GM12891 (cell line): ENCODE measurements at places on chromosomes 7 and 10.
A peak's percentile ranks its signal among the peaks of the same experiment; 100 is the strongest.

GRCh38 chr10:5976512-5977470, 552 bp downstream of the IL15RA start:
- DNase-seq, result no peak

- DNase-seq, result no peak
Observed at GRCh38 chr10:29102636-29103035, 186.2 kb upstream of the LYZL1 start.

- DNase-seq, result no peak
Observed at GRCh38 chr7:151123158-151123821, 37.0 kb downstream of the AGAP3 start.

DNA sequence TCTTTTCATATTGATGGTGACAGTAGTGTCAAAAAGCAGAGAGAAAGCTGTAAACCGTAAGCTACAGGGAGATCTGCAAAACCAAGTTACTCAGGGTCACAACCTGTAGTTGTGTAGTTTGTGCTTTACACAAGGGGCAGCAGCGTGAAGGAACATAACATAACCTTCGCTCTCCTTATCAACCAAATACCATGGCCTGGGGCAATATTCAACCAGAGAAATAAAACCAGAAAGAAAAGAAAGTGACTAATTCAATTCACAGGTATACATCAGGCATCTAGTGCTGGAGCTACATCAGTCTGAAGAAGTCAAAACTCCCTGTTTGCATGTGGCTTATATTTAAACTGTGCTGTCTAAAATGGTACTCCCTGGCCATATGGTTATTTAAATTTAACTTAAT, 224.3 kb downstream of the TWIST1 start:
- no peak for DNase-seq

GRCh38 chr7:150481186-150481920, 30.9 kb downstream of the GIMAP8 start:
- DNase-seq, result no peak

DNA sequence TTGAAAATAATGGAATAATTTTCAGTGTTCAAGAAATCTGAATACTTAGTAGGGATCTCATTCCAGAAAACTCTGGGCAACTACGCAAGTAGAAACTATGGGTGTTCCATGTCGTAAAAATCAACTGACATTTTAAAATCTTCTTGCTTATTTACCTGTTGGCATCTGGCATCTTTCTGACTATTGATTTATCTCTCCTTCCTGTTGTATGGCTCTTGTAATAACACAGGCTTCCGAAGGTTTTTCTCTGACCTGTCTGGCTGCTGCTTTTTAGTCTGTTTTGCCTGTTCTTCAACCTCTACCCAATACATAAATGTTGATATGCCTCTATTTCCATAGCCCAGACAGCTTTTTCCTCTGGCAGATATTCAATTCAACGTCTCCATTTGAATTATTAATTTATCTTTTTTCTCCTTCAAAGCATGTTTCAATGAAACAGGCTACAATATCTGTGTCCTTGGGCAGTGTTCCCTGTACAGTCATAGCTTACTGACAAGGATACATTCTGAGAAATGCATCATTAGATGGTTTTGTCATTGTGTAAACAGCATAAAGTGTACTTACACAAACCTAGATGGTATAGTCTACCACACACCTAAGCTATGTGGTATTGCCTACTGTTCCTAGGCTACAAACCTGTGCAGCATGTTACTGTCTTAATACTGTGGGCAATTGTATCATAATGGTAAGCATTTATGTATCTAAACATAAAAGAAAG, 105.9 kb upstream of the ETV1 start:
- DNase-seq, result no peak

- DNase-seq, result no peak
Observed at GRCh38 chr10:7136016-7136415, 274.8 kb downstream of the SFMBT2 start.

GRCh38 chr10:104707602-104708459, 66.7 kb downstream of the SORCS3 start:
- DNase-seq, result no peak

- no peak for DNase-seq
Observed at GRCh38 chr7:91811236-91811635, 69.3 kb downstream of the MTERF1 start.

- DNase-seq, result no peak
Observed at GRCh38 chr10:32035038-32035437, 21.2 kb downstream of the KIF5B start.

DNA sequence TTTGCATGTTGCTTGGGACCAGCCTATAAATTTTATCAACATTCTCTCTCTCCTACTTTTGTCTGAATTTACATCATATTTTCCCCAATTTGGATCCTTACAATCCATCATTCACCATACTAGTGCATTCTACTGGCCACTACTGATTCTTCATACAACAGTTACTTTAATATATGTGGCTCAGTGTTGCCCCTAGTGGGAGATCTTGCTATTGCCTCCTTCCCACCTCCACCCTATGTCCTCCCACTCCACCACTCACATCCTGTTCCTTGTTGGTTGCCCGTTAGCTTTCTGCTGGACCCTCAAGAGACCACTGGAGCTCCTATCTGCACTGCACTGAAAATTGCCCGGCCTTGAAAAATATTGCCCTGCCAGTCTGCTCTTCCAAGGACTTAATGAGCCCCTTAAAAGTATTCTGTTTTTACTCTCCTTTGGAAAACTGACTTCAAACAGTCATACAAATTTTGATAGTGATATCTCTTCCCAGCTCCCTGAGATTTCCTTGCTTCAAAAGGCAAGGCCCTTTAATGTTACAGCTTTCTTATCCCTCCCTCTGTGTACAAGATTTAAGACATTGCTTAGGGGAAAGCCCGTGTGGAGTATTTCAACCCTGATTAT, 243.2 kb upstream of the TMEM229A start:
- no peak for DNase-seq

- no peak for DNase-seq
Observed at GRCh38 chr7:119630406-119630969, 642.5 kb upstream of the KCND2 start.

GRCh38 chr10:120610791-120611190, 153.8 kb downstream of the PLPP4 start:
- no peak for DNase-seq

GRCh38 chr10:28087661-28088351, 88.9 kb upstream of the ODAD2 start:
- no peak for DNase-seq

DNA sequence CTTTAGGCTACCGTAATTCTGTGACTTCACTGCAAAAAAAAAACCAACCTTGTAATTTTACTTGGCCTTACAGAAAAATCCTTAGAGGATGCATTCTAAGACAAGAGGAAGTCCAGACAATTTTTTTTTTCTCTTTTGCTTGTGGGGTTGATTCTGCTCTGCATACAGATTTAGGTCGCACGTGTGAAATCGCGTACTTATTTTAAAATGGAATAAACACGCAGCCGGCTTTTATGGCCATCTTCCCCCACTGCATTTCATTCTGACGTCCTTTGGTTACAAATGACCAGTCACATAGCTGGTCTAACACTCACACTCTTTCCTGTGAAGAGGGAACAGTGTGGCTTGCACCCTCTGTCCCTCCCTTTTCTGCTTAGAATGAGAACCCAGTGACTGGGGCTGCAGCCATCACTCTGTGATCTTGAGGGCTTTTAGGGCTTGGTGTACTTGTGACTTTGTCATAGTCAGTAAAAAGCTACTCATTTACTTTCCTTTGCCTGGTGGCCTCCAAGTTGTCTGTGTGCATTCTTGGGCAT, 63.6 kb upstream of the CARD11 start:
- no peak for DNase-seq

- DNase-seq, result no peak
Observed at GRCh38 chr10:12375076-12375504, 25.7 kb downstream of the CAMK1D start.

DNA sequence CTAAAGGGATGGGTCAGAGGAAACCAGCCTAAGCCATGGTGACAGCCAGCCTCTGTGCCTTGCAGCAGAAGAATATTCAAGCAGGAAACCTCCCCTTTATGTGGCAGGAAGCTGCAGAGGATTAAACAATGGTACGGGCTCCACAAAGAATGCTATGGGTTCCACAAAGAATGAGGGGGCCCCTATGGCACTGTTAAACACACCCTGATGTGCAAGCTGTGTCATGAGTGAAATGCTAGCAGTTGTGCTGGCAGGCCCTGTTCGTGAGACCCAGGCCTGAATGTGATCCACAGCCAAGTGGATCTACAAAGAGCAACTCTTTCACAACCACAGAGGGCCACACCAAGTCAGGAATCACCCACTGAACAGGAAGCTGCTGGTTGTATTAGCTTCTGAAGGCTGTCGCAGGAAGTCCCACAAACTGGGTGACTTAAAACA, 68.9 kb downstream of the MYOF start:
- no peak for DNase-seq

GRCh38 chr10:10126218-10126617, 891.5 kb upstream of the CELF2 start:
- no peak for DNase-seq

- DNase-seq, result no peak
Observed at GRCh38 chr10:7756360-7756992, 31.3 kb downstream of the KIN start.

GRCh38 chr10:116274064-116274904, 1.3 kb upstream of the GFRA1 start:
- no peak for DNase-seq

DNA sequence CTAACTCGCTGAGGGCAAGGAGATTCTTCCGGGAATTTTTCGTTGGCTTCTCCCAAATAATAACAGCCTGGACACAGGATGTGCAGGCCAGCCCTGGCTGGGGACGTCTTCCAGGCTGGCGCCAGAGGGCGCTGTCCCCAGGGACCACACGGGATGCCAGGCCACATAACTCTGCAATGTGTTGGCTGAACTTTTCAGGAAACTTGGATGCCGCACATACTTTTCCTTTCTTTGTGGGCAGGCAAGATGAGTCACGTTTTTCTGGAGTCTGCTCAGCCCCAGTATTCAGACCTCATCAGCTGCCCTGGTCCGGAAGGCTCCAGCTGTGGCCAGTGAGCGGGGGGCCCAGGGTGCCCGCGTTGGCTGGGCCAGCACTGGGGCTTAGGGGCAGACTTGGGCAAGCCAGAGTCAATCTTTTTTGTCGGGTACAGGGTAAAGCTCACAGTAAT, 122.7 kb downstream of the PRKAG2 start:
- DNase-seq, result peak; percentile 59

DNA sequence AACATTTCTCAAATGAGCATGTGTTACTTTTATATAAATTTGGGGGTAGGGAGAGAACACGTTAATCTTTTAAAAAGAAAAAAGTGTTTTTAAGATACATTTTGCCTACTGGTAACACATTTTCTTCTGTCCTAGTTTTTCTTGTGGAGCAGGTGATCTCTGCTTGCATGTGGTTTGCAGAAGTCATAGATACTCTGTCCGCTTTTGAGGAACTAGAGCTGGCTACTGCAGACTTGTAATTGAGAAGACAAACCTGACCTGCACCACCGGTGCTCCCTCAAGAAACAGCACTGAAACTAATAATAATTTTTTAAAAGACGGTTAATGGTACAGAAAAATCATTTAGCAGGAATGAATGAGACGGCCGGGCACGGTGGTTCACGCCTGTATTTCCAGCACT, 243.1 kb downstream of the KIAA1217 start:
- DNase-seq, result no peak

DNA sequence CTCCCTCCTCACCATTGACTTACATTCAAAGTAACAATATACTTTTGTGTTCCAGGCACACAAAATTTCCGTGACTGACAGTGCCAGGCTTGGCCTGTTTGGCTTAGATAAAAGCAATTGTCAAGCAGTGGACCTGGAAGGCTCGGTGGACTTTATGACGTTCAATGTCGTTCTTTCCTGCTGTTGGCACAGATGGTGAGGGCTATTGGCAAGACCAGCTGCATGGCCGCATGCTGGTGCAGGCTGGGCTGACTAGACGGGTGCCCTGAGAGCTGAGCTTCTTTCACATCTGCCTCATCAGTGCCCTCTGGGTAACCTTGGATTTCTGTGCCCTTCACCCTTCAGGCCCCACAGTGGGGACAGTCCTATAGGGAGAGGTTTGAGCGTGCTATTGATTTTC, 45.2 kb downstream of the WIPF3 start:
- DNase-seq, result no peak

GRCh38 chr10:80966326-80966986, 428.8 kb downstream of the SH2D4B start:
- no peak for DNase-seq

- no peak for DNase-seq
Observed at GRCh38 chr7:154566877-154567276, 436.0 kb downstream of the PAXIP1 start.

DNA sequence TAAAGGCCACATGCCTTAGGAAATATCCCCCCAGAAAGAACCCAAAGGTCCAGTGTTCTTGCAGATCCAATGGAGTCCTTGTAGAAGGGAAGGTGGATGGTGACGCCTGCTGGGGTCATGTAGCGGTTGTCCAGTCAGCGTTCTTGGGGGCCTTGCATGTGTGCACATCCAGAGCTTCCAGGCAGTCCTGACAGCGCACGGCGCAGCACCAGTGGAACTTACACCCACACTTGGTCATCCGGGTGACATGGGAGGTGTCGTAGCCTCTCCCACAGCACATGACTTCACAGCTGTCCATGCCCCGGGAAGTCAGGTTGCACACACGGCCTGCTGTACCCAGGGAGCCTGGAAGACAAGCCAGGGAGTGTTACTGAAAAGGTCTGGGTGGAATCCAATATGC, 44.8 kb downstream of the WNT2 start:
- DNase-seq, result no peak

DNA sequence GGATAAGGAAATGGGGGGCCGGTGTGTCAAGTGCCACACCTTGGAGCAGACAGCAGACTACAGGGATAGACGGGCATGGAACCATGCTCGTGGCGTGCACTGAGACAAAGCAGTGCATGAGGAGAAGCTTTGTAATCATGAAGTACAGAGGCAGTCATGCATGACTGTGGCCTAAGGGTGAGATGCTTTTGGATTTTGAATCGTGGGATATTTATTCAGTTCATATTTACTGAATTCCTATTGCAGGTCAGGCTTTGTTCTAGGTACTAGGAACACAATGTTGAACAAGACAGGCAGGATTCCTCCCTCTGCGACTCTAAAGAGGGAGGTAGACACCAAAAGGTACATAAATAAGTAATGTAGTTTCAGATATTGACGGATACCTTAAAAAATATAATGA, 597.6 kb downstream of the PARD3 start:
- no peak for DNase-seq

- DNase-seq, result no peak
Observed at GRCh38 chr10:101716891-101717659, 22.1 kb upstream of the FBXW4 start.

DNA sequence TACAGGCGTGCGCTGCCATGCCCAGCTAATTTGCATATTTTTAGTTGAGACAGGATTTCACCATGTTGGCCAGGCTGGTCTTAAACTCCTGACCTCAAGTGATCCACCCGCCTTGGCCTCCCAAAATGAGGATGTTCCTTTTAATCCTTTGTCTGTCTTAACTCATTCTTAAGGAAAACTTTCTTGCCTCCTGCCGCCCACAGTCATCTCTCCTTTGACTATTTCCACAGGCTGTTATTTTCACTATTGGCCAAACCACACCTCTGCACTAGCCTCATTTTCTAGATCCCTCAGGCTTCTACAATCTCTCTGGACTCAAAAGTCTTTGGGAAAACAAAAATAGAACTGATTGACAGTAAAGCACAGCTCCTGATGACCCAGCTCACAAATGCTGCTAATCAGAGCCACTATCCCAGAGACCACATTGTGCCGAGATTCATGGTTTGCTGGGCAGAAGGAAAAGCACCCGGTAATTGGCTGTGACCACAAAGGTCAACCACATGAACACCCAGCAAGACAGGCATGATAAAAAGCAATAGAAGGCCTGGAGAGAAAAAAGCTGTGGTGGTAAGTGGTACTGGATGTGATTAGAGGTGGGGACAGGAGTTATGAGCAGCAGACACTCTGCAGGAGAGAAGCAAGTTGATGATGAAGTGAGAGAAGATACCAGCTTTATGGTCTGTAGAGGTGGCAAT, 44.1 kb upstream of the ZNRF2 start:
- DNase-seq, result no peak

- DNase-seq, result no peak
Observed at GRCh38 chr7:41701068-41701941, 1.6 kb downstream of the INHBA start.
